ENCODE measurements at places on chromosomes 12 and 14.

DNA sequence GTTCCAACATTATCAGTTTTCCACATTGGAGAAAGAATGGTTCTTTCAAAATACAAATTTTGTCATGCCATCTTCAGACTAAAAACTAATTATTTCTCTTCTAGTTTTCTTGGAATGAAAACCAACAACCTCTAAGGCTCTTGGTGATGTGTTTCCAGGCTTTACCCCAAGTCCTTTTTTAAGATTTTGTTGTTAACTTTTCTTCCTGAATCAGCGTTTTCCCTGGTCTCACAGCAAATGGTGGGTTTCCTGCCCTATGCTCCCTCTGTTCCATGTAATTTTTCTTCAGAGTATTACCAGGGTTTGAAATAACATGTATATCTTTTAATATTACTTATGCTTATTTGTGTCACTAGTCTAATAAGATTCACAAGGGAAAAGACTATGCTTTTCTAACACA is 1311.9 kb downstream of the LRFN5 start:
- DNase-seq, result no peak

DNA sequence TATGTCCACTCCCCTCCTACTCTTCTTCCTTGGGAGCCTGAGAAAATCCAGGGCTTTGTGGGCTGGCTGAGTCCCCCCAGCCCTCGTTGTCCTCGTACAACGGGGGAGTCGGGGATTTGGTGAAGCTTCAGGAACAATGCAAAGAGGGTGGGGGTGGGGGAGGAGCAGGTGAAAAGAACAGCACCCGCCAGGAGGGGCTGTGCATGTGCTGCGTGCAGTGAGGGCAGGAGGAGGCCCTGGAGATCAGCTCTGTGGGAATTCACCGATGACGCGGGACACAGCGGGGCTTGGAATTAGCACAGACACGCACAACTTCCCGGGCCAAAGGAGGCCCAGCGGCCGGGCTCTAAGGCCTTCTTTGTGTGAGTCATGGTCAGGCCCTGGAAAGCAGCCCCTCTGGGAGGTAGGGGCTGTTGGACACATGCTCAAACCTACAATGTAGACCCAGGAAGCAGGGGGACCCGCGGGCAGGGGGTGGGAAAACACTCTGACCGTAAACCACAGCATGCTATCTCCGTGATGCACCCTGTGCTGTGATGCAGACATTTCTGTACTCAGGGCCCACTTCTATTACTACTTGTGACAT is 32.8 kb downstream of the RBM19 start:
- DNase-seq, result no peak

GRCh38 chr12:5096241-5096924 is 52.7 kb downstream of the KCNA5 start:
- DNase-seq, result no peak

DNA sequence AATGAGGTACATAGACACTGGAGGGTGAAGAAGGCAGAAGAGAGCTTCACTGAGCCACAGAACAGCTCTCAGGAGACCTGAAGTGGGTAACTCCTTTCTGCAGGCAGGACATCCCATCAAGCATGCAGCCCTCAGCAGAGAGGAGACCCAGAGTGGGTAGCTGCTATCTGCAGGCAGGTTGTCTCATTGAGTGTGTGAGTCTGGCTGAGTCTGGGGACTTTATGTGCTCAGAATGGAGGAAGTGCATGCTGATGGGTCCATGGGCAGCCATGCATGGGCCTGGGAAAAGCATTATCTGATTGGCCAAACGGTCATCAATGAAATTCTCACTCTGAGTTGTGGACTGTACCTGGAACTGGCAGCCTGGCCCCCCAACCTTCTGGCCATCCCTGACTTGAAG is 14.7 kb upstream of the HIGD1C start:
- DNase-seq, result no peak

GRCh38 chr12:100229036-100229635 is 28.5 kb downstream of the ACTR6 start:
- no peak for DNase-seq

DNA sequence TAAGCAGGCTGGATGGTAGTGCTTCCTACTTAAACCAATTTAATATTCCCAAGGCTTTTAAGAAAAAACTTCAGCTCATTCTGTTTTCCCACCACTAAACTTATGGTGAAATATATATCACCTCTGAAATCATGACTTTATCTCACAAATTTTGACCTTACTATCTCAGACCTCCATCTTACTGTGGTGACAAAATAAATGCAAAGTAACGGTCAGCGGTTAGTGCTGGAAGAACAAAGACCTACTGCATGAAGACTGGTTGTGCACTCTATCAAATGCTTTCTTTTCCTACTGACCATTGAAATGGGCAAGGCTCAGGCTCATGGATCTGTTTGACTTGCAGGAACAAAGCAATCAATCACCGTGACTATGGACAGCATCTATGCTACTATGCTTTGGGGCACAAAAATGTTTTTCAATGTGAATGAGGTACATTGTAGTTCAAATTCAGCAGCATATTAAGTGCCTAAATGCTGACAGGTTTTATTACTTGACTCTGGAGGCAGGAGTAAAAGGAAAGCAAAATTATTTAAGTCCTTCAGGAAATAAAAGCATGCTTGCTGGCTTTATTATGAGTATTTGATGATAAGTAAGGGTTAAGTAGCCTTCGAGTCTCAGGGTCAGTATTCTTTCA is 43.1 kb upstream of the GTF2A1 start:
- DNase-seq, result no peak

DNA sequence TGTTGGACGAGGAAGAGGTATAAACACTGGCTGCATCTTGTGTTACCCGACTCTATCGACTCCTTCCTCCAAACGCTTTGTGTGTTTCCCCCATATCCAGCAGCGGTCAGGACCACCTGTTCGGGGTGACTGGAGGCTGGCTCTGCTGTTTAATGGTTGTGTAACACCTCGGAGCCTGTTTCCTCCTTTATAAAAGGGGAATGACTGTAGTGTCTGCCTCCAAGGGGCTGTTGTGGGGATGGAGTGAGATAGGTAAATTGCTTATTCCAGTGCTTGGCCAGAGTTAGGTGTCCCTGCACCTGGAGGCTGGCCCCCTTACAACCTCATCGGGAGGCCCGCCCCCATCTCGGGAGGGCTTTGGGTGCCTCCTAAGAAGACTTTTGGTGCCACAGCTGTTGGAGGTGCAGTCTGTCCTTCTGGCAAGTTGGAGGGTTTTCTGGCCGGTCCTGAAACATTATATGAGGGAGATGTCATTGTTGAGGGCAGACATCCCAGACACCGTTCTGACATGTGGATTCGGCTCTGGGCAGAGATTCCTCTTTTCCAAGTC is 1.1 kb downstream of the MLXIP start:
- DNase-seq, result no peak

- no peak for DNase-seq
These were observed 15.9 kb downstream of the RPH3A start for GRCh38 chr12:112807452-112807851.

DNA sequence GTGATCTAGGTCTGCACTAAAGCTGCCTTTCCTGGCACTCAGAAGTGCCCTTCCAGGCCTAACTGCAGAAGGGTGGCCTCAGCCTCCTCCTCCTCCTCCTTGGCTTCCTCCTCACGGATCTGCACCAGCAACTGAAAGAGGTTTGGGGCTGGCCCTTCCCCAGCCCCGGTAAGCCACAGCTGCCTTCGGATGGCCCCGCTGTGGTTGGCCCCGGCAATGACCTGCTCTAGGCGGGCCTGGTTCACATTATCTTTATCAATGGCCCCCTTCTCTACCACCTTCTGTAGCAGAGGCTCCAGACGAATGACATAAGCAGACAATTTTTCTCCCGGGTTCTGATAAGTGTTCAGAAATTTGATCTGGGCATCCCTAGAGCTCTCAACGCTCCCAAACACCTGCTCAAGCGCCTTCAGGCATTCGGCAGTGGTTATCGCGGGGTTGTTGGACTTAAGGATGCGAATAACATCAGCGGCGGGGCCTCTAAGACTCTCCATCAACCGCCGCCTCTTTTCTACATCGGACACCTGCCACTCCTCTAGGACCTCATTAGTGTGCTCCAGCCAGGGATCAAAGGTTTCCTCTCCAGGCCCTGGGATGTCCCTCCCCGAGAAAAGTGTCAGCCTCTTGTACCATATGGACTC is 1.5 kb downstream of the PNMA1 start:
- no peak for DNase-seq

- DNase-seq, result no peak
These were observed 17.1 kb downstream of the GSC start for GRCh38 chr14:94752591-94753436.

GRCh38 chr14:96040828-96041371 is 1.7 kb downstream of the C14orf132 start:
- DNase-seq, result no peak

GRCh38 chr12:53955776-53956250 is 1.1 kb downstream of the HOXC12 start:
- no peak for DNase-seq

DNA sequence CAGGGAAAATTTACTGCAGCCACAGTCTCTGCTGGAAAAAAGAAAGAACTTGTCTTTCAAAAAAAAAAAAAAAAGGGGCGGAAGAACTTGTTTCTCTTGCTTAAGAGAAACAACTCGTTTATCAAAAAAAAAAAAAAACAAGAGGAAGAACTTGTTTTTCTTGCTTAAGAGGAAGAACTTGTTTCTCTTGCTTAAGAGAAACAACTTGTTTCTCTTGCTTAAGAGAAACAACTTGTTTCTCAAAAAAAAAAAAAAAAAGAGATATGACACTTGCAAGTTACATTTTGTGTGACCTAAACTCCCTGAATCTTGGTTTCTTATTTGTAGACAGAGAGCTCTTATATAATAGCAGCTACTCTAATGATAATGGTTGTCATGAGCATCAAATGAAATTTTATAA is 44.7 kb upstream of the USP15 start:
- DNase-seq, result no peak

- no peak for DNase-seq
These were observed 17.5 kb downstream of the ZNF664 start for GRCh38 chr12:123990511-123990910.

DNA sequence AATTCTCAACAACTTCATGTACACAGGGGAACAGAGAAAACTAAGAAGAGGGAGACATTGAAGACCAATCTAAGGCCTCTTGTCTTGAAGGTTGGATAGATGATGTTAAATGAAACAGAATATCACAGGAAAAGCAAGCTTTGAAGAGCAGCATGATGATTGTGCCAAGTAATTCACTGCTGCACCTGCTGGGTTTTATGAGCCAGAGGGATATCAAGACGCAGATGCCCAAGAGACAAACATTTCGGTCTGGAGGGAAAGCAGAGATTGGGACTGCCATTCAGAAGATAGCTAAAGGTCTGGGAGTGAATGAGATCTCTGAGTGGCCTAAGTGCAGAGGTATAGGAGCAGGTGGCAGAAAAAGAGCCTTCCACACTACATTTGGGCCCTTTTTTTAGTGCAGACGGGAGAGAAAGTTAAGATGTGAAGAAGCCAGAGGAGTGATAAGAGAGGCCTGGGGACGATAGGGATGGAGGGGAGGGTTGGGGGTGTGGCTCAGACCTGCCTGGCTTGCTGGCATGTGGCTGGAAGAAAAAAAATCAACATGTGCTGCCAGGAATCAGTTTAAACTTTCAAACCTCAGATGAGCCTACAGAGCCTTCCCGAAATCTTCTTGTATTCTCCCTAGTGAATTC is 200.6 kb downstream of the AEBP2 start:
- no peak for DNase-seq

GRCh38 chr12:113048716-113049127 is 7.8 kb upstream of the DTX1 start:
- peak; percentile 20 for DNase-seq

- no peak for DNase-seq
These were observed 35.2 kb downstream of the PPM1H start for GRCh38 chr12:62899568-62900390.

GRCh38 chr14:69848903-69849391 is 30.3 kb upstream of the SMOC1 start:
- DNase-seq, result no peak

DNA sequence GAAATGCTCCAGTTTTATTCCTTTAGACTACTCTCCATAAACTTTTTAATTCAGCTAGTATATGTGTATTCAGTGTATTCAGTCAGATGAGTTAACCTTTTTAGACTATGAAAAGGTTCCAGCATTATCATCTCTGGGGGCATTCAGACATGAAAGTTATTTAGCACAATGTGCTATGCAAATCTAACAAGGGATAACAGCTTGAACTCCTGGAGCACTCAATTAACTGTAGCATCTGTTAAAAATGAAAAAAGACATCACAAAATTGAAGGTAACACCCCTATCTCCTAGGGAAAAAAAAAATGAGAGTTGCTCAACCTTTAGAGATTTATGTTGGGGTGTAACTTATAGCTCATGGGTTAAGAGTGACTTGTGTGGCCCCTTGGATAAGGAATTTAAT is 211.5 kb downstream of the PHLDA1 start:
- no peak for DNase-seq

GRCh38 chr12:93130366-93131054 is 201.4 kb upstream of the EEA1 start:
- no peak for DNase-seq

GRCh38 chr14:100547633-100548294 is 39.5 kb downstream of the BEGAIN start:
- peak; percentile 25 for DNase-seq

DNA sequence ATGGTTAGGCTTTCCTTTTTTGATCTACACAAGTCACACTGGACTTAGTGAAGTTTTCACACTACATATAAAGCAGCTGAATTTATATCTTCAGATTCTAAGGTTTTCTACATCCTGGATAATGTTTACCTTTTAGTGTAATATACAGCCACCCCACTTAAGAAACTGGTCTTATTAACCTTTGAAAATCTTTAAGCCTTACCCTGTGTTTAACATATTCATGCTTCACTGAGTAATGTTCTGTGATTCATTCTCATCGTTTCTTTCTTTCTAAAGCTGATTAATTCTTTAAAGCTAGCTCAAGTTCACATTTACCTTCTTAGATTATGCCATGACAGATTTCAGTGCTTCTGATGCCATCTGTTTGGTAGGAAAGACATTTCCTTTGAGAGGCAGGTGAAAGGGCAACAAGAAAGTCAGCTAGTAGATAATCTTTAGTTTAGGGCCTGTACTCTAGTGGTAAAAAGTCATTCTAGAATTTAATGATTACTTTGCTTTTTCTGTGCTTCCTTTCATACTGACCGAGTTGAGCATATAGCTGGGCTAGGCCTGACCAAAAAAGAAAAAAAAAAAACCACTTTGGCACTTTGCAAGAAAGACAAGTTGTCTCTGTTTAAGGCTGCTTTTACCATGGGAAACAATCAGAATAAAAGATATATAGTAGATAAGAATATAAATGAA is 690.9 kb upstream of the FBXO33 start:
- no peak for DNase-seq

- DNase-seq, result no peak
These were observed 177.8 kb downstream of the PRKD1 start for GRCh38 chr14:29749829-29750228.

- DNase-seq, result no peak
These were observed 89.3 kb downstream of the NTN4 start for GRCh38 chr12:95701275-95701674.

- DNase-seq, result no peak
These were observed 42.9 kb downstream of the DUSP6 start for GRCh38 chr12:89309440-89309802.
